ENCODE measurements at places on chromosomes 6 and 20.

DNA sequence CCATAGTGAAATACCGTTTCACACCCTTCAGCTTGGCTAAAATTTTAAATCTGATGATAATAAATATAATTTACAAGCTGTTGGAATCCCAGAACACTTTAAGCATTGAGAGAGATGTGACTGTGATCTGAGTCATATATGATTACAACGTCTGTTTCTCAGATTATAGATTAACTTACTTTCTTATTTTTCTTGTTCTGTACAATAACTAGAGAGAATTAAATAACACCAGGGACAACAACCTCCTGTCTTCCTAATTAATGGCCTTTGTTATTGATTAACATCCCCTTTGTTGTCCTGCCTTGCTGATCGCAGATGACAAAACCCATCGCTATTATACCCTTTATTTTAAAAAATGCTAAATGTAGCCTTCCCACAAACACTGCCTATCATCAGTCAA lies 87.8 kb upstream of the EZR start:
- no peak for DNase-seq

GRCh38 chr6:20402342-20403069 lies 827 bp downstream of the E2F3 start:
- no peak for DNase-seq

GRCh38 chr6:103783329-103783728 lies 1076.4 kb downstream of the HACE1 start:
- DNase-seq: no peak

GRCh38 chr6:109292983-109293586 lies 89.2 kb downstream of the CD164 start:
- DNase-seq: no peak

DNA sequence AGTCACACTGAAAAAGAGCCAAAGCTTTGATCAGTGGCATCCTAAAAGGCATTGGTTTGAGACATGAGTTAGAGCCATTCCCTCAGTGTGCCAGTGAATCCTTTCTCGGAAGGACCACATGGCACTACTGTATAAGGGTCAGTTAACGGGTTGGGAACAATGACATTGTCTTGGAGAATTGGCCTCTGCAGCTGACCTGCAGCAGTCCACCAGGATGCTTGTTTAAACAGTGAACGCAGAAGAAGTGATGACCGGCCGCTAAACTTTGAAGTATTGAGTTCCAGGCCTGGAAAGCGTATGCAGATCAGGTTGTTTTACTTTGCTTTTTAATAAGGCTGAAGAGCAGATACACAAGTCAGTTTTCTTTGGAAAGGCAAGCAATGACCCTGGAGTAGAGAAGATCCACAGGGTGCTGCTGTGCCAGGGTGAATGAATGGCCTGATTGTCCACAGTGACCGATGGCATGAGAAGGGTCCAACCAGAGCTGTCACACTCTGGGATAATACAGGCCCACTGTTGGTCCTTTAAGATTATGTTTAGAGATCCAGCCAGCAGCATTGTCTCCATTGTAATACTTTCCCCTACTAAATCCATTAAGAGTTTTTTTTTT lies 57.8 kb downstream of the GMPR start:
- DNase-seq: no peak

DNA sequence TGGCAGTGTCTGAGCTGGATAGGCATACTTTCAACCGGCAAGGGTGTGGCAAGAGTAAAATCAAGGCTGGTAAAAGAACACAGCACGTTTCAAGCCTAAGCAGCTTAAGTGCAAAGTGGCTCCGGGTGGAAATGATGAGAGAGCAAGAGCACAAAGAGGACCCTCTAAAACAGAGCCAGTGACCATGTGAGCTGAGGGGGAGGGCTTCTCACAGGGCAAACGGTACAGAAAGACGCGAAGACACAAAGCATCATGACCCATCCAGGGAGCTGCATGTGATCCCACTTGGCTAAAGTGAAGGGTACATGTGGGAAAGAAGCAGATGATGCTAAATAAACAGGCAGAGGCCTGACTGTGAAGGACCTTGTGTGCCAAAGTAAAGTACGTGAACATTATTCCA lies 25.7 kb downstream of the FKBP5 start:
- DNase-seq: no peak

DNA sequence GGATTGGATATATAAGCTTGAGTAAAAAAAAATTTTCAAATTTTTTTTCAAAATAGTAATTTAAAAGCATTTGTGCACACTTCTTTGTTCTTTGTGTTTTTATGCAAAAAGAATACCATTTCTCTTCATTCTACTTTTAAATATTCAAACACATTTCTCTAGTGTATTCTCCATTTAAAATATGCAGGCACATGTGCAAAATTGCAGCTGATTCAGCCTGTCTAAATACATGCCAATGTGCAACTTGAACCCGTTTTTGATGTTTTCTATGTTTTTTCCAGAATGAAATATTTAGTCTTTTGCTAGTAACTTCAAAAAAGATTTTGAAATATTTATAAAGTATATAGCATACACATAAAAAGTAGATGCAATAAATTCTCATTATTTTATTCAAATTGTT lies 411.8 kb downstream of the MMUT start:
- no peak for DNase-seq

Data from activated CD4-positive, CD25-positive, alpha-beta regulatory T cell treated with anti-CD3 and anti-CD28 coated beads, Interleukin-2, amount 50 U/mL, for 16 hours (primary cell).